ENCODE measurements at places on chromosomes 13 and 19. TPM values are rescaled to one million over a fixed set of nuclear protein-coding genes. Genes with fewer than 3 reads are reported as not detected.

DNA sequence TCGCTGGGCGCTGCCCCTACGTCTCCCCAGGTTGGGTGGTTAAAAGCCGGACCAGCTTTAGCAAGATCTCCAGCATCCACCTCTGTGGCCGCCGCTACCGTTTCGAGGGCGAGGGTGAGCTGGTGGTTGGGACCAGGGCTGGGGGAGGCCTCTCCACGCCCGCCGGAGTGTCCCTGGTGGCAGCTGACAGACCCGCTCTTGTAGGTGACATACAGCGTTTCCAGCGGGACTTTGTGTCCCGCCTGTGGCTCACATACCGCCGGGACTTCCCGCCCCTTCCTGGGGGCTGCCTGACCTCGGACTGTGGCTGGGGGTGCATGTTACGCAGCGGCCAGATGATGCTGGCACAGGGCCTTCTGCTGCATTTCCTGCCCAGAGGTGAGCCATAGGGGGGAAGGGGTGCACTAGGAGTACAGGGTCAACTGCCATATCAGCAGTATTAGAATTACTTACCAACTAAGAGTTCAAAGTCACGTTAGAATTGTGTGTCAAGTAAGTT, 1.1 kb downstream of the ATG4D start:
- H3K4me1 ChIP-seq: peaks cover 19% of the 10 kb centered on the region
- H3K27ac ChIP-seq: peak overlapping the region; percentile 91
- no peak for DNase-seq
- H3K36me3 ChIP-seq: no peaks in the 10 kb centered on the region

DNA sequence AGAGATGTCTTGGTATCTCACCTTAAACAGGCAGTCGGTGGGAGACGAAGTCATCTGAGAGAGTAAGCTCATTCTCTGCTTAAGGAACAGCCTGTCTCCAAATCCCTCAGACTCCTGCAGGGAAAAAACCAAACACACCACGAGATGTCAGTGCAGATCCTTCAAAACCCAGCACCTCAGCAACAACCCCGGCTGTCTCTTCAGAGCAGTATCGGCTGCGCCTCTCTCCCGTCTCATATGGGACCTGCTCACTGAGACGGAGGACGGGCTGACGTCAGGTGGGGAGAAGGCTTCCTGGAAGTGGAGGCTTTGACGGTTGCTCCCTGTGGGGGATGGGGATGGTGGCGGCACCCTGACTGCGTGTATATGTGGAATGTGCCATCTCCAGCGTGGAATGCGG, 43.6 kb downstream of the ANKRD27 start:
- H3K27me3 ChIP-seq: peaks cover 3% of the 10 kb centered on the region
- peaks cover 10% of the 10 kb centered on the region for H3K36me3 ChIP-seq
- DNase-seq: no peak
- H3K27ac ChIP-seq: no peak overlapping the region
- no peak overlapping the region for H3K4me3 ChIP-seq

CGB1 gene
- polyA plus RNA-seq: not detected

CADM4 gene
- polyA plus RNA-seq: not detected

NCCRP1 gene
- polyA plus RNA-seq: not detected

EFNB2 gene
- not detected for polyA plus RNA-seq

DNA sequence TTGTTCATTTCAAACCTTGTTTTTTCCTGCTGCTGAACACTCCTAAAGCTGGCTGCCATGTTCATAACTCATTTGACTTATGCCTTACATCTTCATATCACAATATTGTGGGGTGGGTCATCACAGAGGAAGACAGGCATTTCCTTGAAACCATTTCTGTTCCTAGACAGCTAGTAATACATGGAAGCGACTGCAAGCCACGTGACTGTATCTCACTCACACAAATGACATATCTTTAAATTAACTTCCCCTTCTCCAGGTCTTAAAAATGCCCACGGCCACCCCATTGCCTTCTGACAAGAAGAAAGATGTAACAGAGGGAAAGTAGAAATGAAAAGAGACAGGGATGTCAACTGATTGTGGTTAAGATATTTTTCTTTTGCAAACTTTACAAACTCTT, 236.8 kb downstream of the LMO7 start:
- no peak overlapping the region for H3K27ac ChIP-seq
- peaks cover 16% of the 10 kb centered on the region for H3K4me1 ChIP-seq
- H3K4me3 ChIP-seq: no peak overlapping the region
- DNase-seq: no peak

ZNF586 gene
- polyA plus RNA-seq: 14.6 TPM

DNA sequence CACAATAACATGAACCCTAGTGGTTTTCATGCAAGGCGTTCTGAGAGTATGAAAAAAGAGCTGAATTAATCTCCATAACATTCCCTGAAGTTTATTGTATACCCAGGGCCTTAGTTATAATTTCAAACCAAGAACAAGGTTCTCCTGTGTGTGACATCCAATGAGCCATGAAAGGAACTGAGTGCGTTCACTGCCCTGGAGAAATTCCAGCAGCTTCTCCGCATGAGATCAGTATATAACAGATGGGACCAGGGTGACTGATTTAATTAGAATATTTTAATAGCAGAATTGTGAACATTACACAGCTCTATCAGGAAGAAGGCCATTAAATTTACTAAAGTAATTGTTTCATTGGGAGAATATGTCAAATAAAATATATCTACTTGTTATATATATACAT, 1190.5 kb upstream of the SLC10A2 start:
- H3K27me3 ChIP-seq: no peaks in the 10 kb centered on the region
- no peaks in the 10 kb centered on the region for H3K36me3 ChIP-seq
- no peak for DNase-seq
- no peak overlapping the region for H3K27ac ChIP-seq
- H3K4me1 ChIP-seq: no peaks in the 10 kb centered on the region
- no peak overlapping the region for H3K4me3 ChIP-seq

NBEA gene
- 0.31 TPM for polyA plus RNA-seq

DNA sequence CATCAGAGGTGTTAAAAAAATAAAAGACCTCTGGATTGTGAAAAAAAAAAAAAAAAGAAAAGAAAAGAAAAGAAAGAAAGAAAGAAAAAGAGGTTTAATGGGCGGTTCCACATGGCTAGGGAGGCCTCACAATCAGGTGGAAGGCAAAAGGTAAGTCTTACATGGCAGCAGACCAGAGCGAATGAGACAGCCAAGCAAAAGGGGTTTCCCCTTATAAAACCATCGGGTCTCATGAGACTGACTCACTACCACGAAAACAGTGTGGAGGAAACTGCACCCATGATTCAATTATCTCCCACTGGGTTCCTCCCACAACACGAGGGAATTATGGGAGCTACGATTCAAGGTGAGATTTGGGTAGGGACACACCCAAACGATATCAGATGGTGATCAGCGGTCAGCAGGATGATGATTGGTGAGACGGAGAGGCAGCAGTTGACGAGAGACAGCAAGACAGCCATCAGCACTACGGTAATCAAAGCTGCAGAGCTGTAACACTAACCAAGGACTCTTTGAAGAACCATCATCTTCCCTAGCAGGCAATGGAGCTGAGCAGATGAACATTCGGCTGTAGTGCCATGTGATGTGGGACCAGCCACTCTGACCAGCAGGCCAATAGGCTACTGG, 3.9 kb upstream of the CD209 start:
- no peaks in the 10 kb centered on the region for H3K36me3 ChIP-seq
- peaks cover 3% of the 10 kb centered on the region for H3K27me3 ChIP-seq
- no peak overlapping the region for H3K4me3 ChIP-seq
- no peaks in the 10 kb centered on the region for H3K4me1 ChIP-seq
- H3K27ac ChIP-seq: no peak overlapping the region

DNA sequence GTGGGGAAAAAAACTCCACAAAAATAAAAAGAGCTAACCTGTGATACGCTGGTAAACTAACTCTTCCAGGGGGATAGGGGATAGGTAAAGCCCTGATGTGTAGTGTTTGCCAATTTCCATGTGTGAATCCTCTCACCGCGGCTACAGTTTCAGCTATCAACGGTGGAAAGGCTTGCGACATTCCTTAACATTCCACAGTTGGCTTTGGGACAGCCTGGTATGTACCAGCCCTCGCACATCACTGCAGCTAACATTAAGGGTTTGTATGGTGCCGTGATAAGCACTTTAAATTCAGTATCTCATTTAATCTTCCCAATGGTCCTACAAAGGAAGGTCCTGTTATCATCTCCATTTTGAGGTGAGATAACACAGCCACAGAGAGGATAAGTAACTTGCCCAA, 112.4 kb downstream of the KATNAL1 start:
- H3K4me3 ChIP-seq: no peak overlapping the region
- peak overlapping the region; percentile 1 for H3K27ac ChIP-seq
- H3K27me3 ChIP-seq: peaks cover 1% of the 10 kb centered on the region
- H3K36me3 ChIP-seq: peaks cover 3% of the 10 kb centered on the region
- peaks cover 8% of the 10 kb centered on the region for H3K4me1 ChIP-seq

- no peak for DNase-seq
- H3K36me3 ChIP-seq: no peaks in the 10 kb centered on the region
- no peak overlapping the region for H3K27ac ChIP-seq
Observed at GRCh38 chr19:980133-980998, 3.8 kb upstream of the WDR18 start.

- H3K27me3 ChIP-seq: peaks cover 2% of the 10 kb centered on the region
- DNase-seq: peak; percentile 67
- no peaks in the 10 kb centered on the region for H3K36me3 ChIP-seq
- H3K4me3 ChIP-seq: peak overlapping the region; percentile 96
- H3K27ac ChIP-seq: peak overlapping the region; percentile 82
Observed at GRCh38 chr19:48858984-48859710, 9.3 kb downstream of the PLEKHA4 start.

CGB5 gene
- not detected for polyA plus RNA-seq

C19orf18 gene
- not detected for polyA plus RNA-seq

GRCh38 chr13:20051366-20051765, 92.8 kb downstream of the ZMYM2 start:
- H3K27ac ChIP-seq: no peak overlapping the region
- no peak for DNase-seq
- peaks cover 21% of the 10 kb centered on the region for H3K4me1 ChIP-seq
- H3K36me3 ChIP-seq: peaks cover 13% of the 10 kb centered on the region
- H3K4me3 ChIP-seq: no peak overlapping the region
- no peaks in the 10 kb centered on the region for H3K27me3 ChIP-seq

ZNF829 gene
- 1.6 TPM for polyA plus RNA-seq

DNA sequence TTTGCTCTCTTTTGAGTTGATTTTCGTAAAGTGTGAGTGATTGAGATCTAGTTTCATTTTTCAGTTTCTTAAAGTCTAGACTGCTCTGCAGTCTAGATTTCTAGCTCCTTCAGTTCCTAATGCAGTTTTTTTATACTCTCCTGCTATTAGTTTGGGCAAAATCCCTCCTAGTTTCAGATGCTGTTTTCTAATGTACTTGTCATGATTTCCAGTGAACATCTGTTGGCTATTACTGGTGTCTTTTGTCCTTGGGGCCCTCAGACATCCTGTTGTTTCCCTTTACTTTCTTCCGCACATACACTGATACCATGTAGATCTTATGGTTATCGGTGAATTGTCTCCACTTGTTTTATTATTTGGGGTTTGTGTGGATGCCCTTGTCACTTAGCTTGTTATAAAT, 292.1 kb downstream of the TDRD3 start:
- DNase-seq: no peak
- no peaks in the 10 kb centered on the region for H3K36me3 ChIP-seq

DUS3L gene
- polyA plus RNA-seq: 33.4 TPM

CEACAM16 gene
- not detected for polyA plus RNA-seq

DNA sequence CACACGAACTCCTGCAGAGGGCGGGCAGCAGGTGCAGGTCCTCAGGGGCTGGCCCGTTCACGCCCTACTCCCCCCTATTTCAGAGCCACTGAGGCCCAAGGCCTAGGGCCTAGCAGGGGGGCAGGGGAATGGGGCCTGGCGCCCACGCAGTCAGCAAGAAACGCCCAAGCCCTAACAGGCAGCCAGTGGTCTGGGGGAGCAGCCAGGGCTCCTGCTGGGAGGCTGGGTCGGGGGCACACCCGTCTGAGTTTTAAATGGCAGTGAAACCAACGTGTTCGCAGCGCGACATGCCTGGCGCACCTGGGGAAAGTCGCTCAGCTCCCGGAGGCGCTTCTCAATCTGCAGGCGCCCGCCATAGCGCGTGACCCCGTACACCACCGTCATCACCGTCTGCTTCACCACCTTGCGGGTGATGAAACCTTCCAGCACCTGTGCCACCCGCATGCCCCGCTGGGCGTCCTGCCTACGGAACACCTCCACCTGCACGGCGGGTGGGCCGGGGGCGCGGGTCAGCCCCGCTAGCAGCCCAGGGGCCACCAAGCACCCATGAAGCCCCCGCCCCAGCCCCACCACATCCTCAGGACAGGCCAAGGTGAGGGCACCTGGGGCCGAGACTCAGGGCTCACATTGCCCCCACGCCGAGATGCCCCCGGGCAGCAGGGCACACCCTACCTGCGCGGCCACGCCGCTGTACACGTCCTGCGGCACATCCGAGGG, 13.9 kb downstream of the POLRMT start:
- H3K27me3 ChIP-seq: no peaks in the 10 kb centered on the region
- peaks cover 13% of the 10 kb centered on the region for H3K36me3 ChIP-seq
- DNase-seq: no peak
- H3K4me1 ChIP-seq: peaks cover 6% of the 10 kb centered on the region

- no peak overlapping the region for H3K27ac ChIP-seq
- H3K4me1 ChIP-seq: no peaks in the 10 kb centered on the region
- H3K4me3 ChIP-seq: no peak overlapping the region
- no peaks in the 10 kb centered on the region for H3K36me3 ChIP-seq
- peaks cover 3% of the 10 kb centered on the region for H3K27me3 ChIP-seq
Observed at GRCh38 chr13:110442930-110443621, 118.4 kb downstream of the RAB20 start.

FAM124A gene
- not detected for polyA plus RNA-seq

- H3K4me1 ChIP-seq: no peaks in the 10 kb centered on the region
- H3K4me3 ChIP-seq: no peak overlapping the region
- no peaks in the 10 kb centered on the region for H3K36me3 ChIP-seq
- H3K27me3 ChIP-seq: peaks cover 2% of the 10 kb centered on the region
- no peak overlapping the region for H3K27ac ChIP-seq
- DNase-seq: no peak
Observed at GRCh38 chr13:40098246-40098645, 442.8 kb downstream of the COG6 start.

- H3K27me3 ChIP-seq: no peaks in the 10 kb centered on the region
- no peak for DNase-seq
- H3K4me3 ChIP-seq: no peak overlapping the region
- no peak overlapping the region for H3K27ac ChIP-seq
- H3K36me3 ChIP-seq: peaks cover 7% of the 10 kb centered on the region
- H3K4me1 ChIP-seq: peaks cover 22% of the 10 kb centered on the region
Observed at GRCh38 chr13:97387485-97387839, 46.5 kb upstream of the RAP2A start.
